NCI-H1105 (cell line): ENCODE measurements at places on chromosomes 2 and 18.

- DNase-seq = no peak
These were observed 47.1 kb upstream of the UBE2E3 start for GRCh38 chr2:180933332-180933731.

DNA sequence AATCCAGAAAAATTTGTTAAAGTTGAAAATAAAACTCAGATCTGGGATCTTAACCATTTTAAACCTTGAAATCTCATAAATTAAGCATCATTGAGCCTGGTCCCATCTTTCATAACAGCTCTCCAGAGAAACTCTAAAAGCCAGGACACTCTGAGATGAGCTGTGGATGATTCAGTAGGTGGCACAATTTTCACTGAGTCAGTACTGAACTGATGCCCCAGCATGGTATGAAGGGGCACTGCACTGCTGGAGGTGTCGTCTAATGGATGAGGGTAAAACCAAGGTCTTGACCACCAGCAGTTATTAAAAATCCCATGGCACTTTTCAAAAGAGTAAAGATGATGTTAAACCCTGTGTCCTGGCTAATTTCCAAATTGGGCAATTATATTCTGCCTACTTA lies 170.6 kb downstream of the FIGN start:
- no peak for DNase-seq

GRCh38 chr18:62018034-62018758 lies 125.4 kb upstream of the RNF152 start:
- no peak for DNase-seq

- no peak for DNase-seq
These were observed 58.6 kb downstream of the NCAPH start for GRCh38 chr2:96393989-96394761.

- no peak for DNase-seq
These were observed 100.1 kb downstream of the HRH4 start for GRCh38 chr18:24560511-24560981.
